ENCODE measurements at places on chromosomes 4 and X.
A peak's percentile ranks its signal among the peaks of the same experiment; 100 is the strongest.

- no peak for DNase-seq
Observed at GRCh38 chr4:156952078-156952759, 19.4 kb downstream of the PDGFC start.

DNA sequence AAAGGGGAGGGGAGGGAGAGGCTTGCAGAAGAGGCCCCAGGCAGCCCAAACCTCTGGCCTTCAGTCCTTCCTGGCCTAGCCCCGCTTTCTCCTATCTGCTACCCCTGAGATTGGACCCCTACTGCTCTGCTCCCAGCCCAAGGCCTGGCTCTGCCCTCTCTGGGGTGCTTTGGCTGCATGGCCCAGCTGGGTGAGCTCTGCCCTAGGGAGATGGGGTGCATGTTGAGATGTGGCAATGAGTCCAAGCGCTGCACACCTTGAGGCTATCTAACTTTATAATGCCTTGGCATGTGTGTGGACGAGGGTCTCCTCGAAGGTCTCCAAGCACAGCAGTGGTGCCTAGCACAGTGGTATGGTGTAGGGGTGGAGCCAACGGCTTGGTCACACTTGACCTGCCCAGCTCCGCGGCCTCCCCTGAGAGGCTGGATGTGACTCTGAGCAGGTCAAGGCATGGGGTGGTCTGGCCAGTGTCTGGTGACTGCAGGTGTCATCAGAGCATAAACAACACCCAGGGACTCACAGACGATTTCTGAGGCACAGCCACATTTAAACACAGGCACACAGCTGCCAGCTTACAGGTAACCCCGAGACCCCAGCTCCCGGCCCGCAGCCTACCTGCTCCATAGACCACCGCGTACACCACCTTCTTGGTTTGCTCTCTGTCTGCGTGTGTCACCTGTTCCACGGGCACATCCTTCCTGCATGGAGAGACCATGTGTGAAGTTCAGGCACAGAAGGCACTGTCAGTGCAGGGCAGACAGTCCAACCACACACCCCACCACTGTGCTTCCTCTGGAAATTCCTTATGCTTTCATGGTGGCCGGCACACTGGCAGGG, 36.3 kb downstream of the NAT8L start:
- no peak for DNase-seq

DNA sequence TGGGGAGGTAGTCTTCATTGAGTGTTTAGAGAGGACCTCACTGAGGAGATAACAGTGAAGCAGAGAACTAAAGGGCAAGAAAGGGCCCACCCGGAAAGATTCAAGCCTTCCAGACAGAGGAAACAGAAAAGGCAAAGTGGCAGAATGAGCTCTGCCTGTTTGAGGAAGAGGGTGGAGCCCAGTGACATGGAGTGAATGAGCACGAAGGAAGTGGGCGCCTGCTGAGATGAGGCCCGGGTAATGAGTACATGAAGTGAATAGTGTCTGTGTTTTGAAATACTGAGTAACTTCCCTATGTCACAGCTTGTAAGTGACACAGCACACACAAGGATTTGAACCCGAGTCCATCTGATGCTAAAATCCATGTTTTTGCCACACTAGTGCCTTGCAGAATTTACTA, 32.5 kb upstream of the TLR2 start:
- peak; percentile 22 for DNase-seq

GRCh38 chr4:68147079-68147478, 17.4 kb upstream of the TMPRSS11F start:
- no peak for DNase-seq

- no peak for DNase-seq
Observed at GRCh38 chr4:37682701-37683401, 3.3 kb downstream of the RELL1 start.

DNA sequence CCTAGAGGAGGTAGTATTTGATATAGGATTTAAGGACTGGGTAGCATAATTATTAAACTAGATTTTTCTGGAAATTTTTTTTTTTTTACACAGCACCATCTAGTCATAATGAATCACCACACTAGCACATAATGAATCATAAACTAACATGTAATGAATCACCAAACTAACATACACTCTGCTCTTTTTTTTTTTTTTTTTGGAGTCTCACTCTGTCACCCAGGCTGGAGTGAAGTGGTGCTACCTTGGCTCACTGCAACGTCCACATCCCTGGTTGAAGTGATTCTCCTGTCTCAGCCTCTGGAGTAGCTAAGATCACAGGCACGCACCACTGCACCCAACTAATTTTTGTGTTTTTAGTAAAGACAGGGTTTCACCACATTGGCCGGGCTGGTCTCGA, 92.5 kb downstream of the FAM13A start:
- no peak for DNase-seq

DNA sequence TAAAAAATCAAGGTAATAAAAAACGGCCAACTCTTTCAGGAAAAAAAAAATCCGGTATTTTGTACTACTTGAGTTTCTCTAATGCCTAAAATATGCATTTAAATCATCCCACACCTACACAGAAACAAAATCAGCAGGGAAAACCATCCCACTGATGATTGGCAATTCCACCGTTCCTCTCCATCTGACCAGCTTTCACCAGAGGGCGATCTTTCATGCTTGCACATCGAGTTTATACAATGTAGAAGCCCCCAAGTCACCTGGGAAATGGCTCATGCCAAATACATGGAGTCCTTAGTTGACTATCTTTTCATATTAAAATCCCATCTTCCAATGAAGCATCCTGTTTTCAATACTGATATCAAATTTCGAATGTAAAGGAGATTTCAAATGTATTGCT, 69.2 kb downstream of the PTCHD1 start:
- no peak for DNase-seq

GRCh38 chrX:148537556-148538182, 37.3 kb downstream of the AFF2 start:
- DNase-seq, result no peak

GRCh38 chrX:17098516-17099247, 152.2 kb downstream of the REPS2 start:
- DNase-seq, result no peak

DNA sequence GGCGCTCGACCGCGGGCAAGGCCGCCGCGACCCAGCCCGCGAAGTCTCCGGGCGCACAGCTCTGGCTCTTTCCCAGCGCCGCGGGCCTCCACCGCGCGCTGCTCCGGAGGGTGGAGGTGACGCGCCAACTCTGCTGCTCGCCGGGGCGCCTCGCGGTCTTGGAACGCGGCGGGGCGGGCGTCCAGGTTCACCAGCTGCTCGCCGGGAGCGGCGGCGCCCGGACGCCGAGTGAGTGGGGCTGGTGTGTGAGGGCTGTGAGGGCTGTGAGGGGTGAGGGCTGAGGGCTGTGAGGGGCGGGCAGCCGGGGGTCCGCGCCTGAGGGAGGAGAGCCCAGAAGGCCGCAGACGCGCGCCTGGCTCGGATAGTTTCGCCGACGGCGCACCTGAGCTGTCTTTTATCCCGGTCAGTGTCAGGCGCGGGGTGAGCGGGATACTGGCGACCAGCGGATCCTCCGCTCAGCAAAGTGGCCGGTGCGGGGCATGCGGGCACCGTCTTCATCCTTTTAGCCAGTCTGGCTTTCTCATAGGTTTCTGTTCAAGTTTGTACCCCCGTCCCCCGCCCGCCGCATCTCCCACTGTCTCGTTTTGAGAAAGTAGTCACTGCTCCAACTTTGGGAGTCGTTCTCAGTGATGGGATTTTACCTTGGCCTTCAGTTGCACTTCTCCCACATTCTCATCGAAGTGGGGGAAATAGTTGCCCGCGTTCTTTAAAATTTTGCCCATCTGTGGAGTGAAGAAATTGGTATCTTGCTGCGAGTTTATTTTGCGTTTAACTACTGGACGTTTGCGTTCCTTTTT, 586 bp downstream of the HERC5 start:
- DNase-seq, result peak; percentile 51

- no peak for DNase-seq
Observed at GRCh38 chrX:18146954-18147353, 73.7 kb downstream of the BEND2 start.

- DNase-seq, result no peak
Observed at GRCh38 chr4:66489370-66489769, 819.1 kb upstream of the EPHA5 start.

DNA sequence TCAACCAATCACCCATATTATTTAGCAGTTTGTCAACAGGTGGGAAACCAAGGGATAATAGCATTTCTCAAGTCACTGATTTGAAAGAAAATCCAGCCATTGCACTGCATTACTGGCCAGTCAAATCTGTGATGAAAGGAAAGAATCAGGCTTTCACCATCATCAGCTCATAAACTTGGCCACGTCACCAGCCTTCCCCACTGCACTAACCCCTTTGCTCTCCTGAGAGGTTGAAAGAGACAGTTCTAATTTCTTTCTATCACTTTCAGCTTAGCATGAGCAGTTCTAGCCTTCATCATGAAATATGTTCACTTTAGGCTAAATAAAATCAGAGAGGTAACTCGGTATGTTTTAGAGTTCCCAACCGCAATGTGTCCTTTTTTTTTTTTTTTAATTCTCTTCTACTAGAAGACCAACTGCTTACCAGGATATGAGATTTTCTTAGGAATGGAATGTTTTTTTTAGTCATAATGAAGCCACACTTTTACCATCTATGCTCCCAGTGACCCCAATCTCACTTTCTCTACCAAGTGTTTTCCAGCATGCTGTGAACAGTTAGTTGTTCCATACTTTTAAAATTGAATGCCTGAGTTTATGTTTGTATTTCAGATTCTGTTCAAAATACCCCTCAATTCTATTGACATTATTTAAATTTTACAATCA, 55.7 kb upstream of the SLC7A11 start:
- DNase-seq, result no peak

DNA sequence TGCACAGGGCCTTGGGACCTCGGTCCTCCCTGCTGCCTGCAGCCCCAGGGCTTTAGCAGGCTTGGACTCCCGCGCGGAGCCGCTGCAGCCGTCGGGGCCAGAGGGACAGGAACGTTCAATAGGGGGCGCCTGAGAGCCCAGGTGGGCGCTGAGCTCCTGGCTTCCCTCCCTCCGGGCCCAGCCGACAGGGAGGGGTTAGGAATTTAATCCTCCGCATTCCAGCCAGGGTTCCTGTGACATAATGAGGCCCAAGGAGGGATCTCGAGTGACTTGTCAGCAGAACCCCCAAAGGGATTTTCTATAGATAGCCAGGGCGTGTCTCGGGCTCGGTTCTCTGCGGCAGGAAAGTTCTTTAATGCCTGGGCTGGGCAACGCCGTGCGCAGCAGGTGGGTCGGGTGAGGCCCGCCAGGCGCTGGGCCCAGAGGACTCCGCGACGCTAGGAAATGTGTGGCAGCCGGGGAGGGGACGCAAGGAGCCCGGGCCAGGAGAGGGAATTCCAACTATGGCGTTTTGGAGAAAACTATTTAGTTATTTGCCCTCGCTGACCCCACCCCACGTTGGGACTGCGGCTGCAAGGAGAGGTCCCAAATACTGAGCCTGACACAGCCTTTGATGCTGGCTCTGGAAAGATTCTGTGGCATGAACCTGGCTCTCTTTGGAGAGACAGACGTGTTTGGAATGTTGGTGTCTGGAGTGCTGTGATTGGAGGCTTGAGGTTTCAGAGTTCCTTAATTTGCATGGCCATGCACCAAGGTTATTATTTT, 285.2 kb upstream of the GATB start:
- DNase-seq, result no peak

DNA sequence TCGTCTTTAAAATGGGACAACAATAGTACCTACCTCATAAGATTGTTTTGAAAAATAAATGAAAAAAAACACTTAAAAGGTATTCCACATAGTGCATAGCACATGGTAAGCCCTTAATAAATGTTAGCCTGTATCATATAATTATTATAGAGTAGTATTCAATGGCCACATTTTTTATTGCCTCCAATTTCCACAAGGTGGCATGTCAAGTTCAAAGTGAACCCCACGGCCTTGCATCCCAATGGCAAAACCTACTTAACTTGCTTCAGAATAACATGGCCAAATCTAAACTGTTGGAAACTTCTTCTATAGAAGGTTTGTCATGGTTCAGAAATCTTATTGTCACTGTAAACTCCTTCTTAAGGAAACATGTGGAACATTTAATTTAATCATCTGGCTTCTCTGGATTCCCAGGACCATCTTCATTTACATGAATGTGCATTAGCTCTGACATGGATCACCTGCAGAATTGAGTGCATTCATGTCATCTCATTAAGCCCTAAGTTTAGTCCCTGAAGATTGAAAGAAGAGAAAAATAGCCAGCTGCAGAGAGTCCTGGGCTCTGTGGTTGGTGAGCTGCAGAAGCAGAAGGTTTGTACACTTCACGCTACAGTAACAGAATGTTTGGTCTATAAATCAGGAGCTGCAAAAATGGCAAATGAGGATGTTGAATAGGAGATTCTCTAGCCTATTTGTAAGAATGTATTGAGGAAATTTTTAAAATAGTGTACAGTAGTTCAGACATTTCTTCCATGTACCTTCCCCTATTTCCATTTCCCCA, 61.0 kb downstream of the ANXA3 start:
- DNase-seq, result no peak

DNA sequence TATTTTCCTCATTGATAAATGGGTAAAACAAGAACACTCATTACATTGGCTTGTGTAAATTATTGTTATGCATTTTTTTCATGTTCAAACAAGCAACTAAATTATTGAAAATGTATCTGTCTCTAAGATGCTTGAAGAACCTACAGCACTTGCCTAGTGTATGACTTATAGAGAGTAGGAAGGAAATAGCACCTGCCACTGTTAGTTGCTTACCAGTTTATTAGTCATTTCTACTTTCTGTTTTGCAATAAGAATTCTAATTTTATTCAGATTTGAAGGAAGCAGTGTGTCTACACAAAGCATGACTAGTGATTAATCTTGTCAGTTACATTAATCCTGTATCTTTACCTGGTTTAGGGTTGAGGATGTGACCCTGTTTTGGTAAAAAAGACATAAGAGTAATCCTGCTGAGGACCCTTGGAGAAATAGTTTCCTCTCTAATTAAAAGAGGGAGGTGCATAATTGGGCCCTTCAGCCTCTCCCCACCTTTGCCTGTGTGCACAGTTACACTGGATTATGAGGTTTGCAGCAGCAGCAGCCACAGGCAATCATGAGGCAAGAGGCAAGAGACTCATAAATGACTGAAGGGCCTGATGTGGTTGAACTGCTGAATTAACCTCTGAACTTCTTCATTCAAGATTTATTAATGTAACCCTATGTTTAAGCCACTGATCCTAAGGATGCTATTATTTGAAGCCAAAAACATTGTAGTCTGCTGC, 1202.1 kb downstream of the ADGRL3 start:
- no peak for DNase-seq

GRCh38 chr4:10821826-10822225, 137.3 kb upstream of the CLNK start:
- no peak for DNase-seq
